CD4-positive, alpha-beta T cell treated with Interleukin-4 for 4 hours (primary cell): ENCODE measurements at places on chromosomes 12 and 14.

DNA sequence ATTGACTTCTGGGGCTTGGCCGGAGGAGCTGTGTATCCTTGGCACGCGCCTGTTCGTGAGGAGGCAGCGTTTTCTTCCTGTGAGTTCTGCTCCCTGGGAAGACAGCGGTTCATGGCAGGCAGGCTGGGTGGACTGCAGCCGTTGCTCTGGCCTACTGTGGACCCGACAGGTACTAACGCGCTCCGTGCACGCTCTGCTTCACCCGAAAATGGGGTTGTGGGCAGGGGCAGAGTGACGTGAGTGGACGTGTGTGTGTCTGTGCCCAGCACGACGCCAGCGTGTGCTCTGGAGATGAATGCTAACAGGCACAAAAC, 179.1 kb downstream of the KIF26A start:
- no peak for DNase-seq

GRCh38 chr12:130588696-130589539, 127.2 kb downstream of the RIMBP2 start:
- no peak for DNase-seq

DNA sequence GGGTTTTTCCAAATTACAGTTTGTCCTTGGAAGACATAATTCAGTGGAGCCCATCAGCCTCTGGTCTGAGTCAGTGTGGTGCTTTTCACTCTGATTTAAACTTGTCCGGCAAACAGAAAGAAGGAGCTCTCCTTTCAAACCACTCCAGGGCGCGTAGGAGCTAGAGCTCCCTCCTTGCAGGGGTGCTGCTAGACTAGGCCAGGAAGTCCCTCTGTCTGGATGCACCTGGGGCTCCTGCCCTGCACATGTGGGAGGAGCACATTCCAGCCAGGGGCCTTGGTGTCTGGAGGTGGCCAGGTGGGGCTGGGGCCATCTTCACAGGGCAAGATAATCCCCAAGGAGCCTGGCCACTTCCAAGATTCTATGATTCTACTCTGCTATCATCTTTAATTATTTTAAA, 3.1 kb downstream of the SERPINA3 start:
- DNase-seq, result no peak

GRCh38 chr14:89357655-89358297, 59.3 kb downstream of the FOXN3 start:
- DNase-seq, result no peak

GRCh38 chr14:50397390-50398188, 908 bp upstream of the CDKL1 start:
- no peak for DNase-seq

DNA sequence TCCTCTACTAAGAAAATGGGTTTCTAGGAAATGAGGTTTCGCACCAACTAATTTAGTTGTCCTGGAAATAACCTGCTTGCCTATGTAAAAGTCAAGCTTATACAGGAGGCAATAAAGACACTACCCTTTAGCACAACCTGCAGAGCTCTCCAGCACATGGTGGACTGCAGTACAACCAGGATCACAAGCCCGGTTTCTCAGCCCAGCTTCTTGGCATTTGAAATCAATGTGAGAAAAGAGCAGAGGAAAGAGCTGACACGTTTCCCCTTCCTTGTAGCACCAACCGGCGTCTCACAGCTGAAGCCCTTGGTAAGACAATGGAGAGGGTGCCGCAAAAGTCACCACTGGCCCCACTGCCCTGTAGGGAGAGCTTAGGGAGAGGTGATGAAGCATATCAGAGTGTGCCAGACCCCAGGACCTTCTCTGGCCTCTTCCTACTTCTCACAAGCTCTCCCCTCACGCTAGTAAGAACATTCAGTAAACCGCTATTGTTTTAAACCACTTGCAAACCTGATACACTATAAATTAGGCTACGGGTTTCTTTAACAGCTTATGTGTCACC, 8.6 kb downstream of the SPTLC2 start:
- DNase-seq, result no peak

DNA sequence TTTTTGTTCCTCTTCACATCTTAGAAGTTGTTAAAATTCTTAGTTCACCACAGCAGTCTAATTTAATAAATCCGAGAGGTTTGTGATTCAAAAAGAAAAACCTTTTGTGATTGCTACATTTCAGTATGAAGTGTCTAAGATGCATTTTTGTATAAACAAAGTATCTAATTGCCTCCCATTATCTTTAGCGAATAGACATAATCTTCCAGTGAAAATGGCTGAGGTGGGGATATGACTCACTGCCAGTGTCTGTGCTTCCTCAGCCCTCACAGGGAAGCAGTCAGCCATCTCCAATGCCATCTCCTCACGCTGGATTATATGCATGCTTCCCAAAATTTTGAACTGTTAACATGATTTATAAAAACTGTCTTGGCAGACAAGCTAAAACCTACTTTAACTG, 7.6 kb downstream of the GCH1 start:
- no peak for DNase-seq

- no peak for DNase-seq
Observed at GRCh38 chr14:67253076-67253635, 11.9 kb downstream of the PALS1 start.

DNA sequence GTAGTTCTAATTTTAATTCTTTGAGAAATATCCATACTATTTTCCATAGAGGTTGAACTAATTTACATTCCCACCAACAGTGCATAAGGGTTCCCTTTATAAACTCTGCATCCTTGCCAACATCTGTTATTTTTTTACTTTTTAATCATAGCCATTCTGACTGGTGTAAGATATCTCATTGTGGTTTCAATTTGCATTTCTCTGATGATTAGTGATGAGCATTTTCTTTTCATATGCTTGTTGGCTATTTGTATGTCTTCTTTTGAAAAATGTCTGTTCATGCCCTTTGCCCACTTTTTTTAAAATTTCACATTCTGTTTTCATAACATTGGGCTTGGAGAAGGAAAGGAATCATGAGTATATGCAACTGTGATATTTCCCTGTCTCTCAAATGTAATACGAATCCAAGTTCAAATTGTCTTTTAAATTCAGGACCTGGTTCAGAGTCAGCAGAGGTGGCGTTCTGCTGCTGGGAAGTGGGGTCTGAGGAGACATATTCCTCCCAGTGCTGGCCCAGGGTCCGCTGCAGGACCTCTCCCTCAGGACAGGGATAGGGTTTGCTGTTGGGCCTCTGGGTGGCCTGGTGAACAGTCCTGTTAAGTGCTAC, 81.2 kb upstream of the ETV6 start:
- DNase-seq, result no peak

- no peak for DNase-seq
Observed at GRCh38 chr12:82383930-82384552, 25.7 kb downstream of the METTL25 start.

GRCh38 chr14:92692822-92693226, 55.6 kb downstream of the LGMN start:
- DNase-seq, result no peak

DNA sequence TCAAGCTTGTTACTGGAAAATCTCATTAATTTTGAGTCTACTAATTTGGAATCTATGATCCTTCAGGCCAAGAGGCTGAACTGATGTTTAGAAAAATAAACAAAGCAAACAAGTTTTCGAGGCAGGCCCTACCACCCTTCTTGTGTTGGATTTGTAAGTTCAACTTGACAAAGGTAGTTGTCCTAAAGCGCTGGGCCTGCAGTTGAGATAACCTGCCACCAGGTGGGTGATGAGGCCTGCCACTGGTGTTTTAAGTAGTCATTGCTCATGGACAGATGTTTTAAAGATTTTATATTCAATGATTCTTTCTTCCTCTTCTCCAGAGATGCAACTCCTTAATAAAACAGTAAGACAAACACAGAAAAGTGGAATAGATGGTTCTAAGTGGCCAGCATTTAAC, 19.4 kb downstream of the ACVRL1 start:
- DNase-seq, result peak; percentile 27

- no peak for DNase-seq
Observed at GRCh38 chr12:28755027-28755426, 394.1 kb upstream of the FAR2 start.

DNA sequence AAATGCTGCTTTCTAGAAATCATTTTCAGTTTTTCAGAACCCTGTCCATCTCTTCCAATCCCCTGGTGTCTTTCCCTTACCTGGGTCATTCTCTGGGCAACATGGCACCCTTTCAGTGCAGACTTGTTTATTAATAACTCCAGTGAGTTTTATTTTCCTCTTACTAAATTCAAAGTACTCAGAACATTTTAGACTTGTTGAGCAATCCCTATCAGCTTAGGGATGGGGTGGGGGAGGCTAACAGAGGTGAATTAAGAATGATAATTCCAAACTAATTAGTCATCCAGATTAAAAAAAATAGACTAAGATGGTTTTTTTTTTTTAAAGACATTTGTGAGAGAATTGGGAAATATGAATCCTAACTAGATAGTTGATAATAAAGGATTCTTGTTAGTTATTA, 10.7 kb downstream of the GPRC5A start:
- no peak for DNase-seq

DNA sequence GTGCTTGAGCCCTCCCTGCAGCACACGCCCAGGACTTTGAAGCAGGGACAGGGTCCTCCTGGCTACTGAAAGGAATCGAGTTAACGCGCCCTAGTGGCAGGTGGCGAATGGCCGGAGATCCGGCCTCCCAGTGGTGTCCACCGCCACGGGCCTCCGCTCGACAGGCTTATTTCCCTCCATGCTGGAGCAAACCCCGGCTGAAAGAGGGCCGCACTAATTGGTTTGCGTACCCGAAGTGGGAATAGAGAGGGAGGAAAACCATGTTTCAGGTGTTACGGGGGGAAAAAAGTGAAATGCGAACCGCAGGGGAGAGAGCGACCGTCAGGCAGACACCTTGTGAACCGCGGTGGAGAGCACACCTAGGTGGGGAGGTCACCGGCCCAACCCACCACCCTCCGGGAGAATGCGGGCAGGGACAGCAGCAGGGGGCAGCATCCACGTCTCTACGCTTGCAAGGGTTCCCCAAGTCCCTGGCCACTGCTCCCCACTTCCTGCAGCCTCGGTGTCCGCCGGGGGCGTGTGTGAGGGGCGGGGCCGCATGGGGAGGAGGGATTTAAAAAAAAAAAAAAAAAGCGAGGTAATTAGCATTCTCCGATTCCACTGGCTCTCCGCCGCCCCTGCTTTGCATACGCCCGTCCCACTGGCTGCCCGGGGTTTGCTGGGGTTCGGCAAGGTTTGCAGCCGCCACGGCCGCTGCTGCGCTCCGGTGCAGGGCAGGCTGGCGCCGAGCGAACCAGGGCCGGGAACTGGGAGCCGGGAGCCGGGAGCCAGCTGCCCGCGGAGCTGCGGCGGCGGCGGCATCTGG, 224.6 kb upstream of the CRY1 start:
- peak; percentile 76 for DNase-seq

GRCh38 chr12:81187686-81188085, 109.8 kb downstream of the ACSS3 start:
- no peak for DNase-seq

GRCh38 chr12:65293735-65294134, 15.3 kb downstream of the MSRB3 start:
- no peak for DNase-seq

GRCh38 chr12:49400304-49400703, 33.0 kb downstream of the SPATS2 start:
- no peak for DNase-seq

DNA sequence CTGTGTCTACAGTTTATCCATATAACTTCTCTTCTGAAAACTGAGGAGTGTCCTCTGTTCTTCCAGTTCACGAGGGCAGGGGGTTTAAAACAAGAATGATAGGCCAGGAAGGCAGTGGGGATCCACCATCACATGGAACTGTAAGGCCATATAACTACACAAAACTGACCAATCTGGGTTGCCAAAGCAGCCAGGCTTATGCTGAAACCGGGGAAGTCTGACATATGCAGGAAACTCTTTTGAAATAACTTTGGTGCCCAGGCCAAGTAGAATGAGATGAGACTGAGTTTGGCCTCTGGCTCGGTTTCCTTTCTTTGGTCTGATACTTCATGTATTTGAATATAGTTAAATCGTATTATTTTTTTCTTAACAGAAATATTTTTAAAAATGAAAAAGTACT, 18.0 kb upstream of the ATF1 start:
- DNase-seq, result no peak

- no peak for DNase-seq
Observed at GRCh38 chr14:64992328-64992885, 5.7 kb downstream of the FNTB start.

DNA sequence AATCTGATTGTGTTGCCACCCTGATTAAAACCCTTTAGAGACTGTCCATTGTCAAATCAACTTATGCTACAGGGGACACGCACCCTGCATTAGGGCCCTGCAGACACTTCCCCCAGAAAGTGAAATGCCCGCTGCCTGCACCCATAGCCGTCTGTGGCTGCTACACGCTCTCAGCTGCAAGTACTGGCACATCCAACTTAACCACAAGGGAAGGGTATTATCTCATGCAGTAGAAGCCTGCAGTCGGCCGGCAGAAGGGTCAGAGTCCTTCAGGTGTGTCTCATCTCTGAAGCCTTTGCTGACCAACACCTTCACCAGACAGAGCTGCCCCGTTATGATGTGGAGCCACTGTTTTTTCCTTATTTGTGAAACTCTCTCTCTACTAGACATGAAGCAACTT, 20.8 kb downstream of the CFAP251 start:
- no peak for DNase-seq

DNA sequence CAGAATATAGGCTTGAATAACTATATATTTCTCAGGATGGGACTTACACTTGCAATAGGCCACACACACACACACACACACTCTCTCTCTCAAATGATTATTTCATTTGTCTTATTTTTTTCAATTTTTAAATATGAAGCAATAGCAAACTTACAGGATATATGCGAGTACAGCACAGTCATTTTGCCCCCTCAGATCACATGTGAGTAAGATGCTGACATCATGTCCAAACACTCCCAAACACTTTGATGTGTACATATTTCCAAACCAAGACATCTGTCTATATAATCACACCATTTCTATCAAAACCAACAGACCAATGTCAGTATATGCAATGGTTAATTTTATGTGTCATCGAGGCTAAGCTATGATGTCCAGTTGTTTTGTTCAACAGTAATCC, 1535.9 kb upstream of the FLRT2 start:
- DNase-seq, result no peak

DNA sequence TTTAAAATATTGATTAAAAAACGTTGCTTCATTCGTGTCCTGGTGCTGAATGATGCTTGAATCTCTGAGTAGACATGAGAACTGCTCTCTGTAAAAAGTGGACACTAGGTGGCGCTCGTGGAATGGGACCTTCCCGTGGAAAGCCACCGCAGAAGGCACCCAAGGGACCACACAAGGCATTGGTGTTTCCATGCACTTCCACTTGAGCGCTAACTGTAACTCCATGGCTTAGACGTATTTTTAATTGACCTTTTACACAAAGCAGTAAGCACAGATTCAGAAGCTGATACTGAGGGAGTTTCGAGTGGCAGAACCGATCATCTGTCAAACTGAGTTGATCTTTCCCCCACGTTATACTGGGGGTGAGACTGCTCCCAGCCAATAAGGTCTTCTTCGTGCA, 135.3 kb downstream of the PRKCH start:
- DNase-seq, result peak; percentile 83

DNA sequence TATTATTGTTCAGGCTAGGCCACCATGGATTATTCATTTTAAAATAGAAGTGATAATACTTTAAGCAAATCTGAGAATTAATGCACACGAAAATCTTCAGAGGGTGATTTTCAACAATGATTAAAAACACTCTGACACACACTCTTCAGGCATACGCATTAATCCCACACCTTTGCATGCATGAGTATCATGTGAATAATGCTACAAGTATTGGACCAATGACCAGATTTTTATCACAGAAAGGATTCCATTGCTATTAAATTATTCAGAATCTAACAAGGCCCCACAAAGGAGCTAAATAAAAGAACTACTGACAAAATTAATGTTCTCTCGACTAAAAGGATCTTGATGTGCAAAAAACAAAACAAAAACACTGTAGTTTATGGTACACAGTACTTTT, 11.1 kb downstream of the EPS8 start:
- no peak for DNase-seq
